Central memory CD4-positive, alpha-beta T cell (primary cell): ENCODE measurements at places on chromosomes 13 and 19.

DNA sequence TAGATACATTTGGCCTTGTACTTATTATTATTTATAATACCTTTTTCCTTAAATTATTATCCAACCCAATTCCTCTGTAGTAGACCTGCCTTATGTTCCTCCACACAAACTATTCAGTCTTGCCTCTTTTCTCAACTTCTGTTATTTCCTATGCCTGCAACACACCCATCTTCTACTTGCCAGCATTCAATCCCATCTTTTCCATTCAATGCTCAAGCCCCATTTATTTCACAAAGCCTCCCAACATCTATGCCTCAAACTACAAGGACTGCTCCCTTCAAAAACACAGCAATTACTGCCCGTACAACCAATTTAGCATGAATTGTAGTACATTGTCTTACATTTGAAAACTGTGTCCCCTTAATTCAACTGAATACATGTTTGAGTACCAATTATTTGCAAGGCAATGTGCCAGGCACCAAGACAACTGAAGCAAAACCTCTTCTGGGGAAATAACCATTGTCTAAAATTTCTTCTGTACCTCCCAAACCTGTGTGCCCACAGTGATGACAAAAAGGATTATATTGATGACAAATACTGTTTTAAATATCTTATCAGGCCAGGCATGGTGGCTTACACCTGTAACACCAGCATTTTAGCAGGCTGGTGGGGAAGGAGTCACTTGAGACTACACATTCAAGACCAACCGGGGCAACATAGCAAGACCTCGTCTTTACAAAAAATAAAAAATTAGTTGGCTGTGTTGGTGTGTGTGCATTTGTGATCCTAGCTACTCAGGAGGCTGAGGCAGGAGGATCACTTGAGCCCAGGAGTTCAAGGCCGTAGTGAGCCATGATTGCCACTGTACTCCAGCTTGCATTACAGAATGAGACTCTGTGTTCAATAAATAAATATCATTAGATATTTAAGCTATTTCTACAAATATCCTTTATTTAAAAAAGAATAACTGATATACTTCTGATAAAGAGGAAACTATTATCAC, 35.1 kb downstream of the ELF1 start:
- DNase-seq: no peak

DNA sequence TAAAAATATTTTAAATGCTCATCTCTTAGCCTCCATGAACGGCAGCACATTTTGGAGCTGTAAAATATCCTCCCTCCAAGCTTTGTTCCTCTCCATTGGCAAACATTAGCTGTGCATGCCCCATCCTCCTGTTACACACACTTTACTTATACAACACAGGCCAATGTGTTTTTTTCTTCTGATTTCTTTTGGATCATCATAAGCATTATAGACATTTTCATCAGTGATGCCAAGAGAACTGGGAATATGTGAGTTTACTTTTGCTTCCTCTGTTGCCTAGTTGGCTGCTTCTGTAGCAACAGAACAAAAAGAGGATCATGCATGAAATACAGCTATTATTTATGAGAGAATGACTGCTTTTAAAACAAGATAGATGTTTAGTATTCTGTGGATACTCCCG, 142.6 kb downstream of the PCDH9 start:
- no peak for DNase-seq

- DNase-seq: no peak
These were observed 166.6 kb downstream of the KLF12 start for GRCh38 chr13:73967397-73968165.

DNA sequence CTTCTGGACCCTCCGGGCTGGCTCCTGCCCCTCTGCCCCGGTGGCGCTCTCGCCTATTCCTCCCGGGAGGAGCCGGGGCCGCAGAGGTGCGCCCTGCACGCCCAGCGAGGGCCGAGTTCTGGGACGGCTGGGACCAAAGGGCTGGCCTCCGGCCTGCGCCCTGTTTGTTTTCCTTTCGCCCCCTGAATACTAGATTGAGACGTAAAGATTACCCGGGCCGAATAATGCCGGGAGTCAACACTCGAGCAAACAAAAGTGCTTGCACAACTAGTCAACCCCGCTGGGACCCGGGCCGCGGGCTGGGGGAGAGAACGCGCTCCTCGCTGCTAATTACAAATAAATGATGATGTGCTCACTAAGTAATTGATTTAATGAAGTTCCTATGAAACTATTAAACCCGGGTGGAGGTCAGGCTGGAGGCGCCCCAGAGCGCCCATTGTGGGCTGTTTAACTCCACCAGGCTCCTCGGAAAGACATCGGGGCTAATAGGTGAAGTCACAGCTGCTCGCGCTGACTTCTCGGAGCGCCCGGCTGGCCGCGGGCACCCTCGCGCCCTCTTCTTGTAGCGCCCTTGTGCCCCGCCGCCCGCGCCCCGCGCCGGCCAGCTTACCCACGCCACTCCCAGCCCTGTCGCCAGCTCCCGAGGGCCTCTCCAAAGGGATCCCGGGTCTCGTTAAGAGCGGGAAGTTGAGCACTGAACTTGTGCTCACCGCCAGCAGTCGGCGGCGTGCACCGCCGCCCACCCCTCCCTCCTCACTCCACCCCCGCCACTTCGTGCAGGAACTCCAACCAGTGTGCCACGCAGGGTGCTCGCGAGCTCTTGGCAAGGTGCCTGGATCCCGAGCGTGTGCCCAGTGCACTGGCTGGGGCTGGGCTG, 14.9 kb downstream of the ZIC5 start:
- DNase-seq: no peak

DNA sequence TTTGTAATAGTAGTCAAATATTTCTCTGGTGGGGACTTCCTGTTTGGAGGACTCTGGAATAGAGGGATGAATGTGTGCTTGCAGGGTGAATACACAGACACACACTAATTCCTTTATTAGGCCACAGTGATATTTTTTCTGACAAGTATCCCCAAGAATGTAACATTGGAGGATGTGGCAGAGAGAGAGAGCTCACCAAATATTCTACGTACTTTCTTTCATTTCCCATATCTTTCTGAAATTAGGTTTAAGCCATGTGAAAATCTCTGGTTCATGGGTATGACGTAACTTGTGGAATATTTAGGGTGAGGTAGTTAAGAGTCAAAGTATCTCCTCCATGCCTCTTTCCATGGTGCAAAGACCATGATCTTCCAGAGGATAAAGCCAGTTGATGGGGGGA, 463.4 kb downstream of the DIAPH3 start:
- no peak for DNase-seq

GRCh38 chr13:74219566-74219965, 85.4 kb upstream of the KLF12 start:
- no peak for DNase-seq

- DNase-seq: no peak
These were observed 6.1 kb downstream of the AP2A1 start for GRCh38 chr19:49772850-49773432.

DNA sequence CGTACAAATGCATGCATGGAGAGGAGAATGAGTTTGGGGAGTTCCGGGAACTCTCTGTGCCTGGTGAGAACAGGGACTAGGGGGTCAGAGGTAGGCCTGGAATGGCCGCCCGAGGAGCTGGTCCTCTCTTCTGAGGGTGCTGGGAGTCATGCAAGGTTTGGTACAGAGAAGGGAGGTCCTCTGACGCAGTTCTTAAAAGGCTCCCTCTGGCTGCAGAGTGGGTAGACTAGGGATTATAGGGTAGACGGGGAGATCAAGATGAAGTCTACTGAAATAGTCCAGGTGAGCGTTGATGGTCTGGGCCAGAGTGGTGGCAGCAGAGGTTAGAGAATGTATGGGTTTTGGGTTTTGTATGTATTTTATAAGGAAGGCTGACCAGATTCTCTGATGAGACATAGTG, 796 bp downstream of the ZNF304 start:
- DNase-seq: no peak

DNA sequence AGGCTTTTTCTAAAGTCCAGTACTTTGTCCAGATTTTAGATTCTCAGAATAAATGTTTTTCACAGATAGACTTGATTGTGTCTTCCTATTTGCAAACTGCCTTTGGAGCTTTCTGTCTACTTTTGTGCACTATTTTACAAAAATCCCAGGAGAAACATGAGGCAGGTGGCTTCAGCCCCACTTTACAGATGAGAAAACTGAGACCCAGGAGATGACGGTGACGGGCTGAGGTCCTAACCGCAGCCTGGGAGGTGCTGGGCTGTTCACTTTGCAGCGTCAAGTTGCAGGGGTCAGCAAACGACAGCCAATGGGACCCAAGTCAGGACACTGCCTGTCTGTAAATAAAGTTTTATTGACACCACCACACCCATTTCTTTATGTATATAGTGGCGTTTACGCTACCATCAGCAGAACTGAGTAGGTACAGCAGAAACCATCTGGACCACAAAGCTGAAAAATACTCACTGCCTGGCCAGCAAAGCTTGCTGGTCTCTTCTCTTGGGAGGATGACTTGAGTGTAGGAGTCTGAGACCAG, 6.8 kb upstream of the KDM4B start:
- DNase-seq: no peak

DNA sequence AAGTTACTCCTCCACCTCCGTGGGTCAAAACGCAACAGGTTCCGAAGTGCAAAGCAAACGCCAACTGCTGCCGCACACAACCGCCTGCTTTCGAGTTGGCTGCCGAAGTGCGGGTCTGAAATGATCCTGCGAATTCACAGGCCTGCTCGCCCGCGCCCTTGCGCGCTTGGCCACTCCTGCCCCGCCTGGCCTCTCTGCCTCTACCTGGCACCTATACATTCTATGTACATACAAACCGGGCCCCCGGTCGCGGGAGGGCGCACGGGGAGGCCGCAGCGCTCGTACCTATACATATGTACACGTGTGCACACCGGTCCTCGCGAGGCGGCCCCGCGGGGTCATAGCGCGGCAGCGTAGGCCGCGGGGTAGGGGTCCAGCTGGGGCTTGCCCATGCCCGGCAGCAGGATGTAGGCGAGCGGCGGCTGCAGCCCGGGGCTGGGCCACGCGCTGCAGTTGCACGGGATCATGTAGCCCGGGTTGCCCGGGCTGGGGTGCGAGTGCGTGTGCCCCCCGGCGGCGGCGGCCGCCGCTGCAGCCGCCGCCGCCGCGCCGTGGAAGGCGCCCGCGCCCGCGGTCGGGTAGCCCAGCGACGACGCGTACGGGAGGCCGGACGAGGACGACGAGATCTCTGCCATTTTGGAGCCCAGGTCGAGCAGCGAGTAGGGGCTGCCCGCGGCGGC, 1.3 kb downstream of the SOX21 start:
- DNase-seq: no peak

- no peak for DNase-seq
These were observed 9.8 kb upstream of the ALOX5AP start for GRCh38 chr13:30725326-30726085.

GRCh38 chr13:101149735-101150384, 266.4 kb downstream of the NALCN start:
- no peak for DNase-seq

DNA sequence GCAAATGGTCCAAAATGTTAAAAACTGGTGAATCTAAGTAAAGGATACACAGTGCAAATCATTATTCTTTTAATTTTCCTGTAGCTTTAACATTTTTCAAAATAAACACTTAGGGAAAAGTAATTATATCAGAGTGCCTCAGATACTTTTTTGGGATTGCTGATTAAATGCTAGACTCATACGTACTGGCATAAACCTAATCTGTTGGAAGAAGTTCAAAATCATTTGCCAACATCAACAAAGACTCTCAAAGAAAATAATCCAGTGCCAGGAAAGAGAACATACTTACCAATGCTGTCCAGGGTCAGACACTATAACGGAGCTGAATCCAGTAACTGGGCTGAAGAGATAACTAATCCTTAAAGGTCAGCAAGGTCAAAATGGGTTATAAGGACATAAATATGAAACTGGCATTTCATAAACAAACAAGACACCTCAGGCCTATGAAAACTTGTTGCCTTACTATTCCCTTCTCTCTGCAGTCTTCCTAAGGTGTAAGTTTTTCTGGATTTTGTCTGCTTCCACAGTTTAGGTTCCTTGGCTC, 3.3 kb upstream of the ZNF420 start:
- DNase-seq: no peak

- DNase-seq: no peak
These were observed 8.0 kb upstream of the POU2F2 start for GRCh38 chr19:42140125-42140754.

DNA sequence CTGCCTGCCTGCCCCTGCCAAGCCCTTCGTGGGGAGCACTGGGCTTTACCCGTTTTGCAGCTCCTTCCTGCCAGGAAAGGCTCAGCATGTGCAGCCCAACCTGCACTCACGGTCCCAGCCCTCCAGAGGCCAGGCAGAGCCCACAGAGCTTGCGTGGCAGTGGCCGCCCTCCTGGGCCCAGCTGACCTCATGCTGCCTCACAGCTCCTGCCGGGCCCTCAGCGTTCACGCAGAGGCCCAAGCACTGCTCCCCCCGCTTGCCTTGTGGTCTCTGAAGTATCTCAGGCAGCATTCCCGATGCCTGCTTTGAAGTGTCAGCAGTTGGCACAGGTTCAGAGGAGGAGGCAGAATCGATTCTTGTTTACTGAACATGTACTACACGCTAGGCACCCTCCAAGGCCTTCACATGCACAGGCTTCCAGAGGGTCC, 32.5 kb downstream of the CAPN12 start:
- DNase-seq: no peak

- no peak for DNase-seq
These were observed 24.3 kb upstream of the CPB2 start for GRCh38 chr13:46129124-46129523.

GRCh38 chr19:52651956-52652355, 13.8 kb upstream of the ZNF83 start:
- no peak for DNase-seq

- no peak for DNase-seq
These were observed 34.6 kb upstream of the SLC46A3 start for GRCh38 chr13:28753208-28753892.

- DNase-seq: no peak
These were observed 1446.1 kb downstream of the SLITRK1 start for GRCh38 chr13:82436099-82436585.

DNA sequence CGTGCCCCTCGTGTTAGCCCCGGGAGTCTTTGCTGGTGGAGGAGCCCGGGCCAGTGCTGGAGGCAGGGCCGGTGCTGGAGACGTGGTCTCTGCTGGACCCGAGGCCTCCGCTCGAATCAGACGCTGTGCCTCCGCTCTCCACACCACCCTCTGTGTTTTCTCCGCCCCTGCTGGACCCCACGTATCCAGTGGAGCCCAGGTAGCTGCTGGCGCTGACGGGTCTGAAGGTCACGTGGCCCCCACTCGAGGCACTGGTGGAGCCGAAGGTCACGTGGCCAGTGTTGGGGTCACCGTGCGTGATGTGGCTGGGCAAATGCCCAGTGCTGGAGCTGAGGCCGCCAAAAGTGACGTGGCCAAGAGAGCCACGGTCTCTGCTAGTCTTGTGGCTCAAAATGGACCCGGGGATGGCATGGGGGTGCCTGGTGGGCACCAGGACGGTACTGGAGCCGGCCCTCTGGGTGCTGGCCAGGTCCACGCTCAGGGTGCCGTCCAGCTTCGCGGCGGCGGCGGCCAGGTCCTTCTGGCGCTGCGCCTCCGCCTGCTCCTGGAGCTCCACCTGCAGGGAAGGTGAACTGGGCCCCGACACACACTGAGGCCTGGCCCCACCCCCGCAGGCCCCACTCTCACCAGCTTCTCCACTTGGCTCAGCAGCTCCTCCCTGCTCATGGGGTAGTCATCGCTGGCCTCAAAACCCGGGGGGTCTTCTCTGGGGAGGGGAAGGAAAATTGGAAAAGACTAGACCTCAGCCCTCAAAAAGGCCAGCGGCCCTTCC, 27.3 kb downstream of the ZNF114 start:
- no peak for DNase-seq
